ENCODE measurements at places on chromosomes 12 and 14. TPM values are rescaled to one million over a fixed set of nuclear protein-coding genes. Genes with fewer than 3 reads are reported as not detected.

DNA sequence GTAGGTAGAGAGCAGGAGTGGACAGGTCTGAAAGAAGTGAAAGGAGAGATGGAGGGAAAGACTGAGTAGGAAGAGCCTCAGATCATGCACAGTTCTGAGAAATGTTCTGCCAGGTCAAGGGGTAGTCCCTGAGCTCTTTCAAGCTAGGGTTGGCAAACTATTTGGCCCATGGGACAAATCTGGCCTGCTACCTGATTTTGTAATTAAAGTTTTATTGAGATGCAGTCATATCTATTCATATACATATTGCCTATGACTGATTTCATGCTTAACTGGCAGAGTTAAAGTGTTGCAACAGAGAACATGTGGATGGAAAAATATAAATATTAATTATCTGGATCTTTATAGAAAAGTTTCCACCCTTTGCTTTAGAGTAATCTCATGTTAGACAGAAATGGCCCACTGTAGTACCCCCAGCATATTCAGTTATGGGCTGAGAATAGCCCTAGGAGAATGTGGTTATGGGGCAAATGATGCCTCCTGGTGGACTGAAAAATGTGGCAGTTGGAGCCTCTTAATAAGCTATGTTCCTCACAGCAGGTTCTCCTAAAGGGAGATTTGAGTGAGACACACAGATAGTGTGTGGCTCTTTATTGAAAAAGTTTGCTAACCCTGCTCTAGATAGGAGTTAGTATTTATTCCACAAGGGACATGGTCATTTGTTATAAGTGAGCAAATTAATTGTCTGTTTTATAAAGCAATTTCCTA is 476.9 kb downstream of the LRIG3 start:
- H3K27ac ChIP-seq, result no peak overlapping the region
- H3K36me3 ChIP-seq, result no peaks in the 10 kb centered on the region
- DNase-seq, result no peak
- no peaks in the 10 kb centered on the region for H3K27me3 ChIP-seq

DNA sequence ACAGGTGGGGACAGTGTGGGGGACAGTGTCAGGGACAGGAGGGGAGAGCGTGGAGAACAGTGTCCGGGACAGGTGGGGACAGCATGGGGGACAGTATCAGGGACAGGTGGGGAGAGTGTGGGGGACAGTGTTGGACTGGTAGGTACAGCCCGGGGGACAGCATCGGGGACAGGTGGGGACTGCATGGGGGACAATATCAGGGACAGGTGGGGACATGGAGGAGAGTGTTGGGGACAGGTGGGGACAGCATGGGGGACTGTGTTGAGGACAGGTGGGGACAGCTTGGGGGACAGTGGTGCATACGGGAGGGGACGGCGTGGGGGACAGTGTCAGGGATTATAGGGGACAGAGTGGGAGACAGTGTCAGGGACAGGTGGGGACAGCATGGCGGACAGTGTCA is 212.3 kb downstream of the TMEM121 start:
- no peaks in the 10 kb centered on the region for H3K4me1 ChIP-seq
- H3K27ac ChIP-seq, result no peak overlapping the region
- no peak for DNase-seq
- H3K4me3 ChIP-seq, result no peak overlapping the region

GRCh38 chr14:72616294-72616693 is 277.6 kb downstream of the DPF3 start:
- DNase-seq, result no peak
- H3K27me3 ChIP-seq, result no peaks in the 10 kb centered on the region

GRCh38 chr12:116346741-116347140 is 69.2 kb upstream of the MED13L start:
- no peaks in the 10 kb centered on the region for H3K4me1 ChIP-seq
- H3K27ac ChIP-seq, result no peak overlapping the region
- no peak for DNase-seq
- no peaks in the 10 kb centered on the region for H3K27me3 ChIP-seq
- no peaks in the 10 kb centered on the region for H3K36me3 ChIP-seq

- no peak for DNase-seq
- H3K27me3 ChIP-seq, result no peaks in the 10 kb centered on the region
- no peaks in the 10 kb centered on the region for H3K36me3 ChIP-seq
- no peaks in the 10 kb centered on the region for H3K4me1 ChIP-seq
- H3K27ac ChIP-seq, result no peak overlapping the region
- no peak overlapping the region for H3K4me3 ChIP-seq
Observed at GRCh38 chr14:30496852-30497251, 62.1 kb upstream of the G2E3 start.

DNA sequence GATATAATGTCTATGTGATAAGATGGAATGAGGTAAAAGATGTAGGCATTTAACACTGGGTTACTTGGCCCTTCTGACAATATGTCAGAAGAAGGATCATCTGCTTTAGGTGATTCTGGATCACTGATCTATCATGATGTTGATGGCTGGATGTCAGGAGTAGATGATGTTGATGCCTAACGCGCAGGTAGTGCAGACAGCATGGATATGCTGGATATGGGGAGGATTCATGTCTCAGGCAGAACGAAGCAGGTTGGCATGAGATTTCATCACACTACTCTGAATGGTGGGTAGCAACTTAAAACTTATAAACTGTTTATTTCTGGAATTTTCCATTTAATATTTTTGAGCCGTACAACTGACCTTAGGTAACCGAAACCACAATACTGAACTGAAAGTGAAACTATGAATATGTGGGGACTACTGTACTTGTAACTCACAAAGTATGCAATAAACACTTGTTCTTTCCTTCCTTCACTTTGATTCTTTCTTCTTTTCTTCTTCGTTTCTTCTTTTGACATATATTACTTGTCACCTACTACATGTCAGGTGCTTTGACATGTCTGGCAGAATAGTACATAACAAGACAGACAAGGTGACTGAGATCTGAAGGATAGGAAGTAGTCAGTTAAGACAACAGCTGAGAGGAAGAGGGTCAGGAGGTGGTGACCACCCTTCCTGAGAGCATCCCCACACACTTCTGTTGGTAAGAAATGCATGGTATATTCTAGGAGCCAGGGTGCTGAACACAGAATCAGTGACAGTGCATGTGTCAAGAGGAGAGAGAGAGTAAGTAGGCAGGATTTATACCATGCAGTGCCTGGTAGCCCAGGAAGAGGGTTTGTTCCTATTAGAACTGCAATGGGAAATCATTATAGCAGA is 238.8 kb downstream of the PPFIA2 start:
- no peaks in the 10 kb centered on the region for H3K27me3 ChIP-seq
- H3K4me1 ChIP-seq, result no peaks in the 10 kb centered on the region
- peak overlapping the region; percentile 3 for H3K4me3 ChIP-seq

DNA sequence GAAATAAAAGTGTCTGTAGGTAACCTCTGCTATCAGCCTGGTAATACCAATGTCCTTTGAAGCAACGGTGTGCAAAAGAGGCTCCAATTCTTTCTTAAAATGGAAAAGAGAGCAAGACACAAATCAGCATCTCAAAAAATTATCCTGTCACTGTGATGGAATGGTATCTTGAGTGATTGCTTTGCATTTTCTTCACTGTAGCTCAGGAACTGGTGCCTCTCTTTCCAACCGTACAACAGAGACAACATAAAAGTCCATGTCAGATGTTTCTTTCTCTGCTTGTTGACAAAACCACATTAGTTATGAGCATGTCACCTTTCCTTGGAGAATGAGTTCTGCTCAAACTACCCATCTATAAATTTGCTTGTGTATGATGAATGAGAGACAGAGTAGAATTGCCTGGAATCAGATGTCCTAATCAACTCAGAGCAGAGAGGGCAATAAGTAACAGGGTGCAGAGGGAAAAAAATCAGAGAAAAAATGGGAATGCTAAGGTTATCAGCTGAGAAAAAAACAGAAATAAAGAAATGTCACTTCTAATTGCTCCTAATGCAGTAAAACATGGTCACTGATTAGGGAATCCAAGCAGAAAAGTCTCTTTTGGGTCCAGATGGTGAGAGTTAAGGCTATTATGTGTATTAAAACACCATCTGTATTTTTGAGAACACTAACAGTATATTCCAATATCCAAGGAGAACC is 465.0 kb upstream of the ATP2B1 start:
- DNase-seq, result no peak
- H3K27ac ChIP-seq, result no peak overlapping the region
- H3K36me3 ChIP-seq, result no peaks in the 10 kb centered on the region
- no peak overlapping the region for H3K4me3 ChIP-seq
- H3K4me1 ChIP-seq, result no peaks in the 10 kb centered on the region
- H3K27me3 ChIP-seq, result no peaks in the 10 kb centered on the region

- no peak for DNase-seq
- no peak overlapping the region for H3K4me3 ChIP-seq
- no peaks in the 10 kb centered on the region for H3K36me3 ChIP-seq
- H3K27me3 ChIP-seq, result peaks cover 6% of the 10 kb centered on the region
Observed at GRCh38 chr12:106128585-106129328, 10.0 kb downstream of the NUAK1 start.

DNA sequence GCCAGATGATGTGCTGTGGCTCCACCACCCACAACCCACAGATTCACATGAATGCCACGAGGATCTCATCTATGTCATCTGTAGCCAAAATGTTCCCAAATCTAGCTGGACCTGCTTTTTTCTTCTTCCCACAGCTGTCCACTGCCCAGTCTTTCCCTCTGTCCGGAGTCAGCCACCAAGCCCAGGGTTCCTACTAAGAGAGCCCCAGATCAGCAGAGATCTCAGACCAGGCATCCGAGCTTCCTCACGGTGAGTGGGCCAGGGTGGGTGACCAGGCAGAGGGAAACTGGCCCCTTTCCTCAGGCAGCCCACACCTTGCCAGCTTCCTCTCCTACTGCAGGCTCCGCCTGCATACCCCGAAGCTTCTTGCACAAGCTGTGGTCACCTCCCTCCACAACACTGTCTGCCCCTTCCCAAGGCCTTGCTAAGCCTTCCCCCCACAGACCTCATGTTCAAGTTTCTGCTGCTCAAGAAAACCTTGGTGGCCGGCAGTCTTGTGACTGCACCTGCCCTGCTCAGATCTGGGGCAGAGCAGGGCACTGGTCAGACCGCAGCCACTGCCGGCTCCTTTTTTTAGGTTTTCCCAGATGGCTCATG is 81.4 kb downstream of the ACTN1 start:
- DNase-seq, result no peak
- H3K36me3 ChIP-seq, result peaks cover 46% of the 10 kb centered on the region
- no peak overlapping the region for H3K4me3 ChIP-seq
- H3K4me1 ChIP-seq, result peaks cover 9% of the 10 kb centered on the region

DNA sequence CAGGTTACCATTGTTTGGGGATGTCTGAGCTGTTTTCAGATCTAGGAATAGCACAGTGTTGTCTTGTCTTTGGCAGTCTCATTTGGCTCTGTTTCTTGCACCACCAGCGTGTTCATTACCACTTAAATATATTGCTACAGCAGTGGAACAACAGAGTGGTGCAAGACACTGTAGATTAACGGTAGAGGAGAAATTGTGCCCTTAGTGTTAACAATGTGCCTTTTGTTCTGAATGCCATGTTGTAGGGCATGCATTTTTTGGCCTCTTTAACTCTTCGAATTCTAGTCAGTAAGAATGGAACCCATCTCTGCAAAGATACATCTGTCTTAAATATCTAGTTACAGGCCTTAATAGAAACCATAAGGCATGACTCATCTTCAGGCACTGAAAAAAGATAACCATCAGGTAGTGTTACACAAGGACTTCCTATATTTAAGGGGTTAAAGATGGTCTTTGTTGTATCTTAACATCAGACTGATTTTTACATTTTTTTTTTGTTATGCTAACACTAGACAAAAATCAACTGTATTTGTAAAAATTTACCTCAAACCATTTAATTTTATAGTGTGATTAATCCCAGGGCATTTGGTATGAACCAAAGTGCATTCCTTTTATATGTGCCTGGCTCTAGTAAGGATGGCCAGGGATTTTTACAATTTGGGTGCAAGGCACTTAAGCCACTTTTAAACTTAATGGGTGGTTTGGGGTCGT is 12.9 kb downstream of the DYRK2 start:
- H3K27me3 ChIP-seq, result no peaks in the 10 kb centered on the region
- peaks cover 30% of the 10 kb centered on the region for H3K4me1 ChIP-seq
- peaks cover 69% of the 10 kb centered on the region for H3K36me3 ChIP-seq

DNA sequence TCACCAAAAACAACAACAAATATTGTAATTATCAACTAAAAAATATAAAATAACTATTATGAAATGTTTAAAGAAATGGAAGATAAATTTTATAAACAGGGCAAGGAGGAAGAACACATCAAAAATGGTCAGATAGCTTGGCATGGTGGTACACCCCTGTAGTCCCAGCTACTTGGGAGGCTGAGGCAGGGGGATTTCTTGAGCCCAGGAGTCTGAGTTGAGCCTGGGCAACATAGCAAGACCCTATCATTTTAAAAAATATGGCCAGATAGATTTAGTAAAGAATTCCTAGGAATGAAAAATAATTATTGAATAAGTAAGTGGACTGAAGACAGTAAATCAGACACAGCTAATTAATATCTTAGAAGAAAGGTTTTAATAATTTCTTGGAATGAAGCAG is 32.6 kb downstream of the ITPR2 start:
- DNase-seq, result no peak
- H3K27me3 ChIP-seq, result no peaks in the 10 kb centered on the region
- H3K4me1 ChIP-seq, result no peaks in the 10 kb centered on the region
- H3K4me3 ChIP-seq, result no peak overlapping the region
- no peaks in the 10 kb centered on the region for H3K36me3 ChIP-seq
- no peak overlapping the region for H3K27ac ChIP-seq

GRCh38 chr12:29649722-29650121 is 134.0 kb downstream of the TMTC1 start:
- no peak for DNase-seq
- no peaks in the 10 kb centered on the region for H3K27me3 ChIP-seq
- H3K4me3 ChIP-seq, result no peak overlapping the region
- no peaks in the 10 kb centered on the region for H3K36me3 ChIP-seq
- H3K4me1 ChIP-seq, result no peaks in the 10 kb centered on the region

GRCh38 chr12:98469109-98469508 is 46.3 kb upstream of the TMPO start:
- H3K4me3 ChIP-seq, result no peak overlapping the region
- no peak for DNase-seq
- no peaks in the 10 kb centered on the region for H3K36me3 ChIP-seq
- H3K27me3 ChIP-seq, result no peaks in the 10 kb centered on the region

DNA sequence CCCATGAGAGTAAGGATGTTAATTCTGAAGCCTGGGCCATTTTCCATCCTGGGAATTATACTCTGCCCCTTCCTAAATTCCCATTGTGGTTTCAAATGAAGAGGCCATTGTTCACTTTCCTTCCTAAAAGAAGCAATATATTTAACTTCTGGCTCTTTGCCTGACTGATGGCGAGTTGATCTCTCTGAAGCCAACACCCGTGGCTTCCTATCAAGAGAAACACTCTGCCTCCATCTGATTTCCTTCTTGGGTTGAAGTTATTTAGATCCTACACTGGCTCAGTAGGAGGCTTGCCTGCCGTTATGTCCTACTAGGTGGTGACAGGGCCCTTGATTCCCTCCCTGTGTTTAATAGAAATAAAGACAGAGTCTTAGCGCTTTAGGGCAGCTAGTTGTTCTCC is 97.4 kb downstream of the PRKCH start:
- H3K27me3 ChIP-seq, result no peaks in the 10 kb centered on the region
- DNase-seq, result no peak
- H3K27ac ChIP-seq, result peak overlapping the region; percentile 42

Gene AQP6
- not detected for total RNA-seq

Gene WDHD1
- total RNA-seq, result 1.8 TPM

Gene ACOT4
- 1.0 TPM for total RNA-seq

Gene TMEM52B
- total RNA-seq, result not detected

Gene GPD1
- total RNA-seq, result 0.47 TPM

Gene DNAH10
- total RNA-seq, result 0.16 TPM

Gene REC8
- total RNA-seq, result 105 TPM

Gene PNP
- 77.2 TPM for total RNA-seq

Gene MIA2
- total RNA-seq, result 21.1 TPM
